SW480 (cell line): ENCODE measurements at places on chromosomes 16 and 17.

GRCh38 chr17:62162898-62163297 is 97.8 kb upstream of the MED13 start:
- no peak for DNase-seq

- DNase-seq = no peak
Measured at GRCh38 chr17:60327134-60327900, 64.6 kb downstream of the USP32 start.

GRCh38 chr16:4505356-4506147 is 29.4 kb downstream of the HMOX2 start:
- no peak for DNase-seq

DNA sequence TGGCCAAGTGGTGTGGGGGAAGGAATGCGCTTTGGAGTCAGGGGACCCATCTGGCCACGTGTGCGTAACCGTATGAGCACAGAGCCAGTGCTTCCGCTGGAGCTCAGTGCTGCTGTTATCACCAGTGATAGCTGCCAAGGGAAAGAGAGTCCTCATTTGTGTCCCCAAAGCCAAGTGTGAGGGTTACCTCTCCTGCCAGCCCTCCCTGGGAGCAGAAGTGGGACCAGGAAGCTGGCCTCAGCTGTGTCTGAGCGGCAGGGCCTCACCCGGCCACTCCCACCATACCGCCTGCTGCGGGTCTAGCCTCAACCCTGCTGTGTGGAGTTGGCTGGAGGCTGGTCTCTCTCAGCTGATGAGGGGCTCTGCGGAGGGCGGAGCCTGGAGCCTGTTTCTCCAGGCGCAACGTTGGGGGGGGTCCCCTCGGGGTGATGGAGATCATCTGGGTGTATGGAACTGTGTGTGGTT is 44.5 kb downstream of the MEAK7 start:
- DNase-seq = no peak

DNA sequence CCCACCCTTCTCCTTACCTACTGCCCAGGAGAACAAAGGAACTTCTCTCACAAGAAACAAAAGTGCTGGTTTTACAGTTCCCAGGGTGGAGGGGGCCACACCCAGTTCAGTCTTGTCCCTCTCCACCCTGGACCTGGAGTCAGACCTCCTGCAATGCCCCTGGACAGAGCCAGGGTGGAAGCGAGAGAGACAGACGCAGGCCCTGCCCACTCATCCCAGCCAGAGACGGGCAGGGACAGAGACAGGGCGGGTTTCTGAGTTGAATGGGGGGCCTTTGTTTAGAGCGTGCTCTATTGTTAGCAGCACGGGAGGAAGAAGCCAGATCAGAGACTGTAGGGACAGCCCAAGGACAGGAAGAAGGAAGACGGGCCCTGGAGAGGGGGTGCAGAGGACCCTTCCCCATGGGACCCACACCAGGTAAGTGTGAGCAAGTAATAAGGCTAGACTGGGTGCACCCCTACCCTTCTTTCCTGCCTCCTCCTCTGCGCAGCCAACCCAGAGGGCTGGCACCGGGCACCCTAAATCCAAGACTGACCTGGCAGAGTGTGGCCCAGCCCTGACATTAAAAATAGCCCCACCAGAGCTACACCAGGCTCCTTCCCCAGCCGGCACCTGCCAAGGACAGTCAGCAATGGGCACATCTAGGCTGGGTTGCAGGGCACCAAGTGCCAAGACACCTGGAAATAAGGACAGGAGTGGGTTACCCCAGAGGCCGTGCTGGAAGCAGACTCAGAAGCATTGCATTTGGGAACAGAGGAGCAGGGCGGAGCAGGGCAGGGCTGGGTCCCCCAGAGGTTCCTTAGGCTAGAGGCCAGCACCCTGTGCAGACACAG is 10.9 kb downstream of the JUP start:
- peak; percentile 54 for DNase-seq

DNA sequence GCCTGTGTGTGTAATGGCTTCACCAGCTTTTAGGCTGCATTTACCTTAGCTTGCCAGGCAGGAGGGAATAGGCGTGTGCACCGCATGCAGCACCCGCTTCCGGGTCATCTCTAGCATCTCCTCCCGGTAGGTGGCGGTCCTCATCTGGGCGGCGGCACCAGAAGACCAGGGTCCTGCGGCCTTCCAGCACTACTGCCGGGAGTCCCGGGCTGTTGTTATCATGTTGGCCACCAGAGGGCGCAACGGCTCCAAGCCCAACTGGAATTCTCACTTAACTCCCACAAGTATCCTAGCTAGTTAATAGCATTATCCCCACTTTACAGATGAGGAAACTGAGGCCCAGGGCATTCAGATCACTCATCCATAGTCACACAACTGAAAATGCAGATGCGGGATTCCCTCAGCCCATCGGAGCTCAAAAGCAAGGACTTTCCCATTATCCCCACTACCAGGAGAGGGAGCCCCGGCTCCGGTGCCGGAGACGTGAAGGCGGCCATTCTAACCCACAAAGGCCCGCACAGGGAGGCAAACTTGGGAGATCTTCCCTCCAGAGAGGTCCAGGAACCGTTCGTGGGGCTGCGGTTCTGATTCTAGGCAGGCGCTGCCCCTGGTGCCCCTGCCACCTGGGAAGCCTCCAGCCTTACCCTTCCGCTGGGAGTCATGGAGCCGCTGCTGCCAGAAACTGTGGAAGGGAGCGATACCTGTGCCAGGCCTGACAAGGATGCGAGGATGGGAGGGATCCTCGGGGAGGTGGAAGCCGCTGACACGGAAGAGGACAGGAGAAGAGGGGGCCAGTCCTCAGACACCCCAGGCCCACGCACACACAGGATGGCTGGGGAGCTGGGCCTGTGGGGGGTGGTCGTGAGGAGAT is 23.9 kb downstream of the LGALS9 start:
- DNase-seq = peak; percentile 89

- DNase-seq = peak; percentile 75
Measured at GRCh38 chr16:24253192-24253591, 2.9 kb upstream of the CACNG3 start.

DNA sequence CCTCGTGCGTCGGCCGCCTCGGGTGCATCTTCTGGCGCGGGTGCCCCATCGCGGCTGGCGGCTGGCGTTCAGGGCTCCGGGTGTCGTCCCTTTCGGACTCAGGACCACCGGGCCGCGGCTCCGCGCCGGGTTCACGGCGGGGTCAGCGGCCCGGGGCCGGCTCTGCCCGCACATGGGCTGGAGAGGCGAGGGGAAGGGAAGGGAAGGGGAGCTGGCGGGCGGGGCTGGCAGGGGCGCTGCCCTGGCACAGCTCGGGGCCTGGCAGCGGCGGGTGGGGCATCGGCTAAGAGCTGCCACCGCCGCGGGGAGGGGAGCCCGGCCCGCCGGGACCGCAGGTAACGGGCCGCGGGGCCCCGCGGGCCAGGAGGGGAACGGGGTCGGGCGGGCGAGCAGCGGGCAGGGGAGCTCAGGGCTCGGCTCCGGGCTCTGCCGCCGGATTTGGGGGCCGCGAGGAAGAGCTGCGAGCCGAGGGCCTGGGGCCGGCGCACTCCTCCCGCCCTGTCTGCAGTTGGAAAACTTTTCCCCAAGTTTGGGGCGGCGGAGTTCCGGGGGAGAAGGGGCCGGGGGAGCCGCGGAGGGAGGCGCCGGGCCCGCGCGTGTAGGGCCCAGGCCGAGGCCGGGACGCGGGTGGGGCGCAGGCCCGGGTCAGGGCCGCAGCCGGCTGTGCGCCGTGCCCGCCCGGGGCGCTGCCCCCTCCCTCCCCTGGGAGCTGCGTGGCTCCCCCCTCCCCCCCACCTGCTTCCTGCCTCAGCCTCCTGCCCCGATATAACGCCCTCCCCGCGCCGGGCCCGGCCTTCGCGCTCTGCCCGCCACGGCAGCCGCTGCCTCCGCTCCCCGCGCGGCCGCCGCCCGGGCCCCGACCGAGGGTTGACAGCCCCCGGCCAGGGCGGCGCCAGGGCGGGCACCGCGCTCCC is 646 bp downstream of the HIC1 start:
- no peak for DNase-seq

DNA sequence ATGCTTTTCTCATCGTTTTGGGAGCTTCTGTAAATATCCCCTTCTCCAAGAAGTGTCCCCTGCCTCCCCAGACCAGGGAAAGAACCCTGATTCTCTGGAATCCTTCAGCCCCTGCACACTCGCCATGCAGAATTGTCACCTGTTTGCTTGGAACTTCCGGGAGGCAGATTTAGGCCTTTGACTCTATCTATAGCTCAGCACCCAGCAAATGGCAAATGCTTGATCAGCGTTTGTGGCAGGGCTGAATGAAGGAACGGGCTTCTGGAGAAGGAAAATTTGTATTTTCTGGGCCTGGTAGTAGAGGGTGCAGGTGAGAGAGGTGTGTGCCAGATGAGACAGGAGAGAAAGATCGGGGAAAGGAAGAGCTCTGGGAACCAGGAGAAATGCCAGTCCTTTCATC is 18.3 kb upstream of the CACNG4 start:
- no peak for DNase-seq

DNA sequence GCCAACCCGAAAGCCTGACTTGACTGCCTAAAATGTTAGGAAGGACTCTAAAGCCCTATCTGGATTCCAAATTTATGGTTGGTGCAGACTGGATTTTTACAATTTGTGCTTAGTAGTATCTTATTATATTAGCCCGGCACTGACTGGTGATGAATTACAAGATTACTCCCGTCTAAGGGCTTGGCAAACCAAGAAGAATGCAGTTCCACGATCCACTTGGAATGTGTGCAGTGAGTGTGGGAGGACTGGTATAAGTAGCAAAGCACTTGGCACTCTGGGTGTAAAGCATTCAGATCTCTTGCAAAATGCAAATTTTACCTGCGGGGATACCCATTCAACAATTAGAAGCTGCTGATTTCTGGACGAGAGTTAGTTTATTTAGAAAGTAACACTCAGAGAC is 539.4 kb downstream of the MAF start:
- no peak for DNase-seq

GRCh38 chr16:85334718-85335583 is 222.7 kb upstream of the CIBAR2 start:
- DNase-seq = peak; percentile 75

DNA sequence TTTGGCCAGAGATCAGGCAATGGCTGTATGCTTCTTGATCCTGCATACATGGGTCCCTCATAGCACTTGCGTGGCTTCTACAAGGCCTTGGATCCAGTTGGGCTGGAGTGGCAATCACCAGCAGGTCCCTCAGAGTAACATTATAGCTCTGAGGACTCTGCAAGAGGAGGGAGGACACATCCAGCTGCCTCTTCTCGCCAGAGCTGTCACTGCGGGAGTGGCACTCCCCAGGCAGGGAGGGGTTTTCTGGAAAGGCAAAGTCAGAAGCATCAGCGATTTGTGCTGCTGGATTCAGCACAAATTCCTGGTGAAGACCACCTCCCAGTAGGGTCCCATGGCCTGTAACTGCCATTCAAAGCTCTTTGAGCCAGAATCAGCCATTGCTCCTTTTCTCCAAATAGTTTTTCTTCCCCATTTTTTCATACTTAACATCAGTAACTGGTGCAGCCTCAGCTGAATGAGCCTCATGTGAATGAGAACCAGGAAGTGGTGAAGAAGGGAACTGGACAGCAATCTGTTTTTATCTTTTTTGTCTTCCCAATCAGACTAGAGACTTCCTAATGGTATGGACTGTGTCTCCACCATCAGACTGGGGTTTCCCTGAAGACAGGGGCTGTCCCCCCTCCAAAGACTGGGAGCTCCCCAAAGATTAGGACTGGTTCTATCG is 40.6 kb upstream of the HOXB13 start:
- DNase-seq = no peak

GRCh38 chr17:52790359-52790955 is 631.9 kb upstream of the CA10 start:
- no peak for DNase-seq

DNA sequence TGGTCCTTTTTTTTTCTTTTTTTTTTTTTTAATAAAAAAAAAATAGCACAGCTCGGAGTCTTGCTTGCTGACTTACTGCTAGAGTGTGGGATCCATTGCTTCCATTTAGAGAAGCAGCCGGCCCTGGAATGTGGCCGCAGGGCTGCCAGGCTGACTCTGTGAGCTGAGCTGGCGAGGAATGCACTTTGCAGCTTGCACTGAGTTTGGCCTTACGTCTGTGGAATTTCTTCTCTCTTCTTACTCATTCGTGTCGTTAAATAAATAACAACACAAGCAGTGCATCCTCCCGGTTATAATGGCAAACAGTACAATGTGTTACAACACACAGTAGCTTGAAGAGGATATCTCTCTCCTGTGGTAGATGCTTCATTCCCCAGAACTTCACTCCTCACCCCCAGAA is 69.2 kb downstream of the PRKCB start:
- peak; percentile 7 for DNase-seq

DNA sequence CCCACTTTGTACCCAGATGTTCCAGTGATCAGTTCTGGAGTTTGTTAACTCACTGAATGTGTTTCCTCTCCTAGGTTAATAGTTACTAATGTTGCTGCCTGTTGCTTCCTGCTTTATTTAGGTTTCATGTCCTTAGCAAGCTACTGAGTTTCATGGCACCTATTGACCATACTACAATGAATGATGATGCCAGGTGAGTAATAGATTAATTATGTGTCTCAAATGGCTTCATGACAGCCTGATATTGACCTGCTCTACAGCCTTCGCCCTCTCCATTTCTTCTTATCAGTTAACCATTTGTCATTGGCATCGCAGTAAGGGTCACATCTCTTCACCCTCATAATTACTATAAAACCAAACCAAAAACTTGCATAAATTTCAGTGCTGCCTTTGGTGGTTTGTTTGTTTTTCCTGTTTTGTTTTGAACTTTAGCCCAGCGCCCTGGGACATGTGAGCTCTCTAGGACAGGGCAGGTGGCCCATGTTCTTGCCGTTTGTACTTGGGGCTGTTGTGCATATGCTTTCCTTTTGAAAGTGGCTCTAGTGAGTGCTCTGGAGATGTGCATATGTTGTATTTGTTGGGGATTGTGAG is 82.8 kb downstream of the AATF start:
- no peak for DNase-seq

- DNase-seq = peak; percentile 84
Measured at GRCh38 chr17:67246653-67247415, 1.8 kb upstream of the HELZ start.

GRCh38 chr16:64481497-64481896 is 640.4 kb downstream of the CDH11 start:
- DNase-seq = no peak

- no peak for DNase-seq
Measured at GRCh38 chr16:59500601-59501000, 766.5 kb upstream of the GOT2 start.

- no peak for DNase-seq
Measured at GRCh38 chr16:51134876-51135275, 16.2 kb downstream of the SALL1 start.

GRCh38 chr17:80468781-80469493 is 7.5 kb downstream of the NPTX1 start:
- DNase-seq = no peak

DNA sequence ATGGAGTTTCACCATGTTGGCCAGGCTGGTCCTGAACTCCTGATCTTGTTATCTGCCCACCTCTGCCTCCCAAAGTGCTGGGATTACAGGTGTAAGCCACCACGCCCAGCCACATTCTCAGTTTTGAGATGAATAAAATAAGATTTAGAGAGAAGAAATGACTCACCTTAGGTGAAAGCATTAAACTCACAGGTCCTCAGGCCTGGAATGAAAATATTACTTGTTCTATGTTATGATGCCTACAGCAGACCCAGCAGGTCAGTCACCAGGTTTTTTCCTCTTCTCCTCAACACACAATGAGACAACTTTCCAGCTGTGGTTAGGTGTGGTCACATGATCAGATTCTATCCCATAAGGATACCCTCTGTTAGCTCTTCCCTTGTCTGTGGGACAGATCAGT is 150.3 kb downstream of the C16orf95 start:
- DNase-seq = no peak

GRCh38 chr17:47251421-47251940 is 2.1 kb upstream of the ITGB3 start:
- no peak for DNase-seq
